ENCODE measurements at places on chromosomes 4 and X.

DNA sequence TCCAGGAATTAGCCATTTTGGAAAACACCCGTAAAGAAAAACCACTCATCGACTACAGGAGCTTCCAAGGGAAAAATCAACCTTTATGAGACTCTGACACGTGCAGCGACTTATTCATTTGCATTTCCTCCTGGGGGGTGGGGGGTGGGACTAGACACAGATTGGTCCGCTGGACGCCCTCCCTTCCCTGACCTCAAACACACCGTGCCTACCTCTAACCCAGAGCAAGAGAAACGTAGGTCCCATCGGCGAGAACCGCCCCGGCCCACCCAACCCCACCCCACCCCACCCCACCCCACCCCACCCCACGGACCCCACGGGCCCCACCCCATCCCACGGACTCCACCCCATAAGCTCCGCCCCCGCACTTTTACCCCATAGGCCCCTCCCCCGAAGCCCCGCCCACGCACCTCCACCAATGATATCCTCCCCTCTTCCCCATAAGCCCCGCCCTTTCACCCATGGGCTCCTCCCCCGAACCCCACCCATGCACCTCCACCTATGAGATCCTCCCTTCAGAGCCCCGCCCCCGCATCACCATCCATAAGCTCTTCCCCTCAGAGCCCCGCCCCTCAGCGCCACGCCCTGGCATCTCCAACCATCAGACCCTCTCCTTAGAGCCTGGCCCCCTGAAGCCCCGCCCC lies 1.1 kb downstream of the GTPBP6 start:
- no peak for DNase-seq

- no peak for DNase-seq
Observed at GRCh38 chrX:124256629-124257380, 75.7 kb upstream of the TEX13D start.

GRCh38 chrX:119647552-119648420 lies 41.6 kb upstream of the NKRF start:
- no peak for DNase-seq

DNA sequence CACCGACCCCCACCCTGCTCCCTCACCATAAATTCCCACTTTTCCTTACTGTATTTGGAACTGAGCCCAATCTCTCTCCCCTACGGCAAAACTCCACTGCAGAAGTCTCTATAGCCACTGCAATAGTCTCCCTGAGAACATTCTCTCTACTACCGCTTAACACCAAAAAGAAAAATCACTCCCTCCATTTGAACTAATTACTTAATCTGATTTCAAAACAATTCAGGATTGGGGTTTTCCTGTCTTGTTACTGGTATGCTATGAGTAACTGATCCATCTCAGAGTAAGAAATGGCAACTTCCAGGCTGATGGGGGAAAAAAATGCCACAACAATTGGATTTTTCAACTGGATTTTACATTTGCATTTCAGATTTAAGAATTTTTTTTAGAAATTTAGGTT lies 5.8 kb downstream of the PAPSS1 start:
- no peak for DNase-seq

DNA sequence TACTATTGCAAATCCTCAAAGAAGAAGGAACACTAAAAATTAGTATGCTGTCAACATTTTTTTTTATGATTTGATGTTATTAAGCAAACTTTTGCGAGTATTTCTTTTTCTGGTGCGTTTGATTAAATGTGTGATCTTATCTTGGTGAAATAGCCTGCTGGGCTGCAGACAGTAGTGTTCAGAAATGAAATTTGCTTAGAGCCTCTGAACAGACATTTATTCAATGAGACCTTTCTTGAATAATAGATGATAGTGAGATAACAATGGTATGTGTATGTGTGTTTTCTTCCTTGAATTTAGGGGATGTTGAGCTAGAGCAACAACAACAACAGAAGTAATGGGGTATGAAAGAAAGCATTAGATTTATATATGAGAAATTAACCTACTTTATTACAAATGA lies 12.7 kb downstream of the ADGRL3 start:
- DNase-seq, result no peak

GRCh38 chr4:17418010-17418409 lies 93.9 kb downstream of the QDPR start:
- no peak for DNase-seq

Measured in kidney (tissue), 22 donors.